G401 (cell line): ENCODE measurements at places on chromosomes 11 and 22. TPM values are rescaled to one million over a fixed set of nuclear protein-coding genes. Genes with fewer than 3 reads are reported as not detected.

GRCh38 chr11:75964071-75964470, 149.1 kb downstream of the UVRAG start:
- DNase-seq: no peak

- DNase-seq: peak; percentile 92
Measured at GRCh38 chr22:36028646-36029405, at the start of gene RBFOX2. Gene RBFOX2, minus strand, starts transcription at chr22:36028824. Its CDS starts 399 bp downstream, at chr22:36028425.

- no peak for DNase-seq
Measured at GRCh38 chr11:46451759-46452158, 60.2 kb upstream of the CHRM4 start.

GRCh38 chr11:75276186-75276585, 35.6 kb downstream of the TPBGL start:
- DNase-seq: no peak

DNA sequence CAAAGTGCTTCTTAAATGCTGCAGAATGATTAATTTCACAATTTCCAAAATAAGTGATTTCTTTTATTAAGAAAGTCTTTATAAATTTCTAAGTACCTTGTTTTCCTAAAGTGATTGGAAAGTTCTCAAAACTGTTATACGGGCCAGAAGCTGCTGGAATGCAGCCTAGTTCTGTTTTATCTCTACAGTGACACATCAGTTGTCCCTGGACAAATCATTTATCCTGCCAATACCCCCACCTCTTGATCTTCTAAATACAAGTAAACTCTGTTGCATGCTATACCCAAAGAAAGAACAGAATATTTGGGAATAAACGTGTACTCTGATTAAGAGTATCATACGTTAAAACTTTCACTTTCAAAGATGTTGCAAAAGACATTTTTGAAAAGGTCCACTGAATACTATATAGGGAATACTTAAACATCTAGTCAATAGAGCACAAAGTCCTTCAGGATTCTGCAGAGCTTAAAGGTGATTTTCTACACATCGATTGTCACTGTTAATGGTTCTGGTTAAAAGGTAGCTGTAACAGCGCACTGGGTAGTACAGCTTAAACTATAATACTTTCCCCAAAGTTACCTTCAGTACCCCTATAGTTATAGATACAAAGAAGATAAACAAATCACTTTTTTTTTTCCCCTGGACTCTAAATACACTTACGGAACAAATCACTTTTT, 92.1 kb upstream of the APOA1 start:
- DNase-seq: no peak

DNA sequence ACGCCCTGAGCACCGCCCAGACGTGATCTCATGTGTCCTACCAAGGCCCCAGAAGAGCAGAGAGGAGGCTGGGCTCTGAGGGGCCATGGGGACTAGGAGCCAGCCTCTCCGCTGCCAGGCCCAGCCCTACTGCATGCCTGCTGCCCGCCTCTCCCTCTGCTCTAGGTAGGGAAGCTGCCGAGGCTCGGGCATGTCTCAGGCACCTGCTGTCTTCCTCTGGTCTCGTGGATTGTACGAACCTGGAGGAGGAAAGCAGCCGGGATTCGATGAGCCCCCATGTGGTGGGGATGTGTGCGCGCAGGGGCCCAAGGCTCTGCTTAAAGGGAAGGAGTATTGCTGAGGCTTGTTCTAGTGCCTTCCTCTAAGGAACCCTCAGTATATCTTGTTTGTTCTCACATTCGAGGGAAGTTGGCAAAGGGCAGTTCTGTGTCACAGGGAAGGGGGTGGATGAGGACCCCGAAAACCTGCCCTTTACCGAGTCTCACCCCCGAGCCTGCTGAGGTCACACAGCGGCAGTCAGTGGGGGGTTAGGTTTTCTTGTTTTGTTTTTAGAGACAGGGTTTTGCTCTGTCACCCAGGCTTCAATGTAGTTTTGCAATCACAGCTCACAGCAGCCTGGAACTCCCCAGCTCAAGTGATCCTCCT, 21.2 kb downstream of the DAGLA start:
- no peak for DNase-seq

DNA sequence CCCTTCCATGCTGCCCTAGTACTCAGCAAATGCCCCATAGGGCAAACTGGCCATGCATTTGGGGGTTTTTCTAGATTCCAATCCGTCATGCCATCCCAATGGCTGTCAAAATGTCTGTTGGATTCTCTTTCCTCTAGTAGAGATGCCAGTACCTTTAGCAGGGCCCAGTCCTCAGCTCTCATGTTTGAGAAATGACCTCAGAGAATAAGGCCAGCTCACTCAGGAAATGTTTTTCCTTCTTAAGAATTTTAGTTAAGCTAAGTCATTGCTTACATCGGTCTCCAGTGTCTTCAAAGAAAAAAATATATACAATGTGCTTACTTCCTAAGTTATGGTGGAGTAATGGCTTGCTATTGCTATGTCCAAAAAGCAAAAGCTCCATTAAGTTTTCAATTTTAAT, 14.1 kb upstream of the ALKBH3 start:
- DNase-seq: no peak

DNA sequence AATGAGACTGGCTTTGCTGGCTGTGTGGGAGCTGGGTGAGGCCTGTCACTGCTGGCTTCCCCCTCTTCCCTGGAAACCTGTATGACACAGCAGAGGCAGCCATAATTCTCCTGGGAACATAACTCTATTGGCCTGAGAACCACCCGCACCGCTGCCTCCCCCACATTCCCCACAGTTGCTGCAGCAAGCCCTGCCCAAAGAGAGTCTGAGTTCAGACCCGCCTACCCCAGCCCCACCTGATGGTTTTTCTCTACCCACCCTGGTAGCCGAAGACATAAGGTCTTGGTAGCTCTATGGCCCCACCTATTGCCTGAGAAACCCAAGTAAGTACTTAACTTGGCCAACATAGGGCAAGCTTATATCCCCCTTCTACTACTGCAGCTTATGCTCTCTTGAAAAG, 174.8 kb downstream of the C11orf91 start:
- DNase-seq: no peak

DNA sequence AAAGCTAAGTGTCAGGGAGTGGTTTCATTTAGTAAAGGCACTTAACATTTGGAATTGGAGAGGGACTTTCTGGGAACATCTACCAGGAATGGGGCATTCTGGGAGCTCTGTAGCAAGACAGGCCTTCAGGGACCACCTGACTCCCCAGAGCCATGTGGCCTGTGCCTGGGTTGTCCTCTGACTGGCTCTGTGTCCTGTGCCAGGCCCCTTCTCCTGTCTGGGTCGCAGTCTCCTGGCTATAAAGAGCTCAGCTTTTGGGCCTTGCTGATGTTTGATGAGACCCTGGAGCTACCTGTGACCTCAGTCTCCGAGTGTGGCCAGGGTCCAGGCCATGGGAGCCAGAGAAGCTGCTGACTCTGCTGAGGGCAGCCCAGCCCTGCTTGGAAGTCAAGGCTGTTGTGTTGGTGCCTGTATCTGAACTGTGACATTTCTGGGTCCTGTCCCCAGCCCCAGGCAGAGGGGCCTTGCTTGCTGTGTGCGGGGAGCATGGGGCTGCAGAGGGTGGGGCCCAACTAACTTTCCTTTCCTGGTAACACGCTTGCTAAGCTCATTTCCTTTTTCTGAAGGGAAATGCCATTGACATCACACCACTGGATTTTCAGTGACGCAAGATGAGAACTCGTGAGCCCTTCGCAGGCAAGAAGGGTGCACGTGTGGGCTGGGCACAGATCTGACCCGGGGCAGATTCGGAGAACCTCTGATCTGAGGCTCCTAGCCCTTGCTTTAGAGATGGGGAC, 41.3 kb downstream of the LRRC32 start:
- DNase-seq: no peak

DNA sequence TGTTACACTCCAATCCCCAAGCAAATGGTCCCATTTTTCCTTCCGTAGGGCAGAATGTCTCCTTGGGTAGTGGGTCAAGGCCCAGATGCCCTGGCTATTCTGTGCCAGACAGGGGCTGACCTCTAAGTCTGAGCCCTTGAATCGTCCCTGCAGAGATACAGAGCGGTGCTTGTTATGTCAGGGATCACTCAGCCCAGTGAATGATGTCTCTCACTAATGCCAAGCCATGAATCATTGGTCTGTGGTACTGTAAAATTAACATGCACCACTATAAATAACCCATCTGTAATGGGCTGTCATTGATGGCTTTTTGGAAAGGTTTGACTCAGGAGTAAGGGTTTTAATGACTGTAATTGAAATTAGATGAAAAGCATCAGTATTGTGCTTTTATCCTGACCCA, 35.3 kb upstream of the KIRREL3 start:
- no peak for DNase-seq

DNA sequence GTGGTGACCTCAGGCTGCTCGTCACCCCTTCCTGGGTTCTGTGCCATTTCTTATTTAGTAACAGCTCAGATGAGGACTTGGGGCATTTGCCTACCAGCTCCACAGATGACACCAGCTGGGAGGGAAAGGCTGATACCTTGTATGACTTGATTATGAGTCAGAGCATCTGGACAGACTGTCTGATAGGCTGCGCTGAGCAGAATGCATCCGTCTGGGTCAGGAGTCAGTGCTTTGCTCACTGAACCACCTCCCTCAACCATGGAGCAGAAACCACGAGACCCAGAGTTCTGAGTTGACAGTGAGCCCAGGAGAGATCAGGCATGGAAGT, 6.8 kb downstream of the ST14 start:
- DNase-seq: no peak

- no peak for DNase-seq
Measured at GRCh38 chr22:47180796-47181195, 418.3 kb downstream of the TBC1D22A start.

- no peak for DNase-seq
Measured at GRCh38 chr11:32602657-32603415, 19.2 kb downstream of the EIF3M start.

DNA sequence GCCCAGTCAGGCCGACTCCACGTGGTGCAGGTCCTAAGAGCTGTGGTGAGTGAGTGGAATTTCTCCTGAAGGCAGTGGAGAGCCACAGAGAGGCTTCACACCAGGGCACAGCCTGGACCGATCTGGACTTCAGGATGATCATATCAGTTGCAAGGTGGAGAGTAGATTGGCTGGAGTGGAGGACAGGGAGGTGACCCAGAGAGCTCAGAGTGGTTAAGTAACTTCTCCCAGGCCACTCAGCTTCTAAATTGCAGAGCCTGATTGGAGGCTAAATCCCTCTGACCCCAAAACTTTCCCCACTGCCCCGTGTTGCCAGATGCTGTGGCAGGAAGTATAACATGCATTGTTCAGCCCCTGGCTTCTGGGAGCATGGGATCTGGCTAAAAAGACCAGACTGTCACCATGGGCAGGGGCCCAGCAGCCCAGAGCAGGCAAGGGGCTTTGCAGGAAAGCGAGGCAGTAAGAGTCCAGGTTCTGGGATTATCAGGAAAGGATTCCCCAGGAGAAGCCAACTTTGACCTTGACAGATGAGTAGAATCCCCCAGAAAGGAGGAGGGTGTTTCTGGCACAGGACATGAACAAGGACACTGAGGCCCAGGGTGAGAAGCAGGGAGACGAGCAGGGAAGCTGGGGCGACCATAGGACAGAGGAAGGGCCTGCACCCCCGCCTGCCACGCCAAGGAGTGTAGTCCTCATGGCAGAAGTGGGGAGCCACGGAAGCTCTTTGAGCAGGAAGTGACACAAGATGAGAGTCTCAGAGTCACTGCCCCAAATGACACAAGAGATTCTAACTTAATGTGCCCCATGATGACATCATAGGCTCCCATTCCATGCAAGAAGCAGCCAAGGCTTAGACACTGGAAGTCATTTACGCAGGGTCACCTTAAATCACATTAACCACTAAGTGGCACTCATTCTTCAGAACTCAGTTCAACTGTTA, 4.8 kb downstream of the SLC35C1 start:
- no peak for DNase-seq

- no peak for DNase-seq
Measured at GRCh38 chr22:19743081-19743480, 17.5 kb upstream of the TBX1 start.

DNA sequence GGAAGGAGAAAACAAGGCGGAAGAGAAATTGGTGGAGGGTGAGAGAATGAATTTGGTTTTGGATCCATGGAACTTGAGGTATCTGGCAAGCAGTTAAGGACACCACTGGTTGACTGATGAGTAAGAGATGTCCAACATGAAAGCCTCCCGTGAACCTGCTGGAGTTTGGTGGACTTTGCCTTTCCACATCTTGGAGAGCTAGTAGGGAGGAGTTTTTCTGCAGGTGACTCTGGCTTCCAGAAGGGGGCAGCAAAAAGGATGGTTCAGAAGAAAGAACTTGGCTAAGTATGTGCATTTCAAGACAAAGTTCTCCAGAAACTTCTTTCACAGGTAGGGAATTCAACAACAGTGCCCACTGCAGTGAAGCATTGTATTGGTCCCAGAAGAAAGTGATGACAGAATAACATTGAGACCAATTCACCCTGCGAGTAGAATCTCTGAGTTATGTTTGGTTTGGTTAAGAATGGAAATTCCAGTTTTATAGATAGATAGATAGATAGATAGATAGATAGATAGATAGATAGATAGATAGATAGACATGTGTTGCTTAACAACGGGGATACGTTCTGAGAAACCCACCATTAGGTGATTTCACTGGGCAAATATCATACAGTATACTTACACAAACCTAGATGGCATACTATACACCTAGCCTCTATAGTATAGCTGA, 28.5 kb downstream of the DCDC1 start:
- DNase-seq: peak; percentile 40

GRCh38 chr11:118752654-118753053, 38.3 kb downstream of the DDX6 start:
- DNase-seq: no peak

DNA sequence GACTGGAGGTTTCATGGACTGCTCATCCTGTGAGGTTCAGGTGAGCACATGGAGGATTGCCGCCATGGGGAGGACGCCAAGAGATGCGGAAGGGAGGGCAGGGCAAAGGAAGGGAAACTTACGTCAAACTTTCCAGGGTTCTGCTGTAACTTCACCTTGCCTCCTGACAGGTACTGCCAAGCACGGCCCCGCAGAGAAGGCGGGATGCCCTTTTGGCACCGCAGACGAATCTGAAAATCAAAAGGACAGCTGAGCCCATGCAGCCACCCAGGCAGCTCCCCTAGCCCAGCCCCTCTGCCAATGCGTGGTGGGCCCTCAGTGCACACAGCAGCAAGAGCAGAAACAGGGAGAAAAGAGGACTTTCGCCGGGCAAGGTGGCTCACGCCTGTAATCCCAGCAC, 10.0 kb upstream of the CASTOR1 start:
- no peak for DNase-seq

DNA sequence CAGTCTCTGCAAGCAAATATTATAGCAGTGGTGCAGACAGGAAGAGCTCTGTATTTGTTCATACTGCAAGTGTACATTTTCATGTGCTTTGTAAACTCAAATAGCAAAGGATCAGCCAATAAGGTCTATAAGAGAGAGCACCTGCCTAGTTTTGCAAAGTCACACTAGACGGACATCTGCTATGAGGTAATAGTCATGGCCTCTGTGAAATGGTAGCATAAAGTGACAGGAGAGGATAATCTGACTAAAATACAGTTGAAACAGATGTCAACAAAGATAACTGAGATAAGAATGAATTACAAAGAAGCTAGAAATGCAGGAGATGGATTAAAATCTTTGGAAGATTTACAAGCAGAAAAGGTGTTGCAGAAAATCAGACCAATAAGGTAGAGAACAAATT, 70.6 kb upstream of the SPON1 start:
- no peak for DNase-seq

GRCh38 chr22:44014241-44014640, 9.9 kb upstream of the PARVB start:
- no peak for DNase-seq

Gene RAG2
- not detected in 2 replicates for total RNA-seq

Gene ENTHD1
- total RNA-seq: not detected in 2 replicates

Gene CCDC88B
- total RNA-seq: 15.1 and 26.6 TPM in 2 replicates

Gene MRPL11
- 129 and 148 TPM in 2 replicates for total RNA-seq

Gene SEPTIN3
- total RNA-seq: 1.2 and 2.4 TPM in 2 replicates

Gene HORMAD2
- 9.0 TPM in 1 of 2 replicates, not detected in the other for total RNA-seq

Gene ZNF215
- 10.9 and 13.2 TPM in 2 replicates for total RNA-seq

Gene IRAG1
- total RNA-seq: 3.9 and 4.1 TPM in 2 replicates

Gene PNPLA3
- total RNA-seq: 3.8 and 6.5 TPM in 2 replicates

Gene OR51B2
- total RNA-seq: not detected in 2 replicates
